ENCODE measurements at places on chromosomes 3 and 15.

- H3K4me1 ChIP-seq, result no peaks in the 10 kb centered on the region
- DNase-seq, result no peak
- no peak overlapping the region for H3K4me3 ChIP-seq
- no peak overlapping the region for H3K27ac ChIP-seq
- H3K36me3 ChIP-seq, result no peaks in the 10 kb centered on the region
Measured at GRCh38 chr3:71641674-71642073, 58.1 kb upstream of the FOXP1 start.

- DNase-seq, result no peak
- no peak overlapping the region for H3K27ac ChIP-seq
- no peak overlapping the region for H3K4me3 ChIP-seq
- peaks cover 4% of the 10 kb centered on the region for H3K4me1 ChIP-seq
- no peaks in the 10 kb centered on the region for H3K36me3 ChIP-seq
Measured at GRCh38 chr3:183897606-183898005, 12.9 kb upstream of the PARL start.

- H3K4me1 ChIP-seq, result no peaks in the 10 kb centered on the region
- H3K27me3 ChIP-seq, result no peaks in the 10 kb centered on the region
- DNase-seq, result no peak
- no peak overlapping the region for H3K4me3 ChIP-seq
Measured at GRCh38 chr3:96039632-96040031, 774.8 kb upstream of the EPHA6 start.

DNA sequence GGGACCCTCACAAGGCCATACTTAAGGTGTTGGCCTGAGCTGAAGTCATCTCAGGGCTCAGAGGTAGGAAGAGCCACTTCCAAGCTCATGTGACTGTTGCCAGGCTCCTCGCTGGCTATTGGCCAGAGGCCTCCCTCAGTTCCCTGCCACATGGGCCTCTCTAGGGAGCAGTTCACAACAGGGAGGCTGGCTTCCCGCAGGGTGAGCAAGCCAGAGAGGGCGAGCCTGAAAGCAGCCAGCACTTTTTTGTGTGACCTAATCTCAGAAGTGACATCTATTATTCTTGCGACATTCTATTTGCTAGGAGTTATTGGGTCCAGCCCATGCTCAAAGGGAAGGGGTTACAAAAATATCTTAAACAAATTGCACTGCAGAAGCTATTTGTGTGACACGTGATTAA lies 201.4 kb downstream of the SSR3 start:
- H3K4me3 ChIP-seq, result no peak overlapping the region
- H3K4me1 ChIP-seq, result no peaks in the 10 kb centered on the region
- H3K36me3 ChIP-seq, result no peaks in the 10 kb centered on the region
- no peak overlapping the region for H3K27ac ChIP-seq
- peaks cover 2% of the 10 kb centered on the region for H3K27me3 ChIP-seq
